ENCODE measurements at places on chromosomes 7 and 10.

DNA sequence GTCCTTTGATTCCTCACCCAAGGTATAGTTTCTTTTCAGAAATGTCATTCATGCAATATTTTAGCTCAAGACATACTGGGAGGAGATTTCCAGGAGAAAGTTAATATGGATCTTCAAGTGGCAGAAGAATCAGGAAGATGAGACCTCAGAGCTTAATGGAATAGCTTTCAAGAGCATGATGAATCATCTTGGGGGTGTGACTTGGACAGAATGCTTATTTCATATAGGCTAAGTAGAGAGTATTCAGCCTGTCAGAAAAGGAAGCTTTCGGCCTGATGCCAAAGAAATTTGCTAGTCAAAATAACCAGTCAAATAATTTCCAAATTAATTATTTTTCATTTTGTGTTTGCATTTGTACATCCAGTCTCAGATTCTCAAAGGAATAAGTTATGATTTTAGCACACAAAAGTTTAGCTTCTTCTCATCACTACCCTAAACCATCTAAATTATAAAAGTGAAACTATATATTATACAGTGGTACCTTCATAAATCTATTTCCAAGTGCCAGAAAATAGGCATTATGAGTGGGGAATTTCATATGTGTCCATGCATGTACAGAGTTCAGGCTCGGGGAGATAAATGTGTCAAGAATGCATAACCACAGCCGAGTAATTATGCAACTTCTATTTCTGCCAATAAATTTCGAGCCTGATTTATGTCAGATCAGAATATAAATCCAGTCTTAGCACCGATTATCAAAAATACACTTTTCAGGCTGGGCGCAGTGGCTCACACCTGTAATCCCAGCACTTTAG, 27.3 kb upstream of the CALD1 start:
- no peak for DNase-seq

DNA sequence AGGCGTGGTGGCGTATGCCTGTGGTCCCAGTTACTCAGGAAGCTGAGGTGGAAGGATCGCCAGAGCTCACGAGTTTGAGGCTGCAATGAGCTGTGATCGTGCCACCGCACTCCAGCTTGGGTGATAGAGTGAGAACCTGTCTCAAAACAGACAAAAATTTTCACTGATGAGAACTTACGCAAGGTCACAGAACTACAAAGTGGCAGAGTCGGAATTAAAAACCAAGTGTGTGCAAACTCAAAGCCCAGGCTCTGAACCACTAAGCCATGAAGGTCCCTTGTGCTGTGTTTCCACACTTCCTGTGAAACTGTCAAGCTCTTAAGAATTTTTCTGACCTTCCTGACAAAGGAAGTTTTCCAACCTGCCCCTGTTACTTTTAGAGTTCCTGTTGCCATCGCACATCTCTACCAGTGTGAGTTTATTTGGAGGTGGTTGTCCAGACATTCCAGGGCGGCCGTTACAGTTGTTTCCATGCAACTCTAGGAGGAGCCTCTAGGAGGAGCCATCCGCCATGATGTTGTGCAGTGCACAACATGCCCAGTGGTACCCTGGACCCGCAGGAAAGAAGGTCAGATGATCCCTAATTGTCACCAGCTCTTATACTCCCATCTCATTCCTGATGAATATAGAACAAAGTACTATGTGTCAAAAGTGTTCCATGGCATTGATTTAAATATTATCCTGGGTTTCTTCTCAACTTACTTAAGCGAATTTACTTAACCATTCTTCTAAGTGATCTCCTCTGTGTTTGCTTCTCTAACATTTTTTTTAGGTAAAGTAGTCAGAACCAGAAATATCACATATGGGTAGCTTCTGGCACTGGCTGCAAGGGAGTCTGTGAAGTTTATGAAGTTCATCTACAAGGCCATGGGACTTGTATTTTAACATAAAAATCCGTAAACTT, 49.0 kb upstream of the LYZL1 start:
- DNase-seq = peak; percentile 38

GRCh38 chr7:39978230-39978934, 28.3 kb downstream of the CDK13 start:
- no peak for DNase-seq

GRCh38 chr10:110840225-110840922, 31.4 kb upstream of the PDCD4 start:
- DNase-seq = no peak

DNA sequence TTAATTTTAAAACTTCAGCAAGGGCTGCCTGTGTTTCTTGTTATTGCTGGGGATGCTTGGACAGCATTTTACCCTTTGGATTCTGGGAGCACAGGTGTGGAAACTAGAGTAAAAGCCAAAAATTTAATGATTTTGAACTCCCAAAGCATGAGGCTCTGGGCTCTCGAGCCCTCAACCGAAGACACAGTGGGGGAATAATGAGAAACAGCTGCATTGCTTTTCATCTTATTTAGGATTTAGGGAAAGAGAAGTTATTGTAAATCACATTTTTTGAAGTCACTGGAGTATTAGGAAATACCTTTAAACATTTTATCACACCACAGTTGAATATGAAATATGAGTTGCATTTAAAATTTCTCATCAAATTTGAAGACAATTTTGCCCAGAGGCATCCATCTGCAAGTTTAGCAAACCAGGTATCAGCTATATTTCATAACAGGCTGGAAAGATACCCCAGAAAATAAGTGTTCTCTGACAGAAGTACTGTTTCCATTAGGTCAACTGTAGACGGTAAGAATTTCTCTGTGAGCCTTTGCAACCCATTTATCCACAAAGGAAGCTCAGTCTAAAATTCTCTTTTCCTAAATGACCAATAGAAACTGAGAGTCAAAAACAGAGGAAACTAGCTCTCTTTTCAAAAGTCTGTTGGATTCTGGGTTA, 290.6 kb upstream of the PHYHIPL start:
- no peak for DNase-seq

DNA sequence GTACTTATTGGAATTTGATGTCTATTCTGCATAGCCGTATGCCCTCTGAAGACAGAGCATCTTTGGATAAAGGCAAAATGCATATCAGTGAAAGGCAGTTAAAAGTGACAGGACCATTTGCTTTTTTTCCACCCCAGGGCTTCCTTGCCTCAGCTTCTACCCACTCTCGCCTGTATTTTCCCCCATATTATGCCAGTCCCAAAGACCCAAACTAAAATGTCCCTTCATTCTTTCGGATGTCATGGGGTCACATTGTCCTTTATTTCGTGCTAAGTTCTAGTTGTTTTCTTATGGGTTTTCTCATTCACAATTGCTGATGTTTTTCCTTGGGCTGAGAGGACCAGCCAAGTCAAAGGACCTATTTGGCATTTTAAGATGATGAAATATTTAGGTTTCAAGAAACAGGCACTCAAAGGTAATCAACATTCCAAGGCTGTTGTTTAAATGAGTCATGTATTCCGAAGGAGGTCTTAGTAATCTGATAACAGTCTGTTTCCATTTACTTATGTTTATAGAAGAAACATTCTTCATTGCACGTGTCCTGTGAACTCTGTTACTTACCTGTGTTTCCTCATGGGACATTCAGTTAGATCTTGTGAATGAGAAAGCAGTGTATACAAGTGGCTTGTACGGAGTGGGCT, 74.1 kb downstream of the DNAH11 start:
- no peak for DNase-seq

GRCh38 chr7:123131556-123131955, 68.2 kb downstream of the SLC13A1 start:
- no peak for DNase-seq

GRCh38 chr7:80821771-80822319, 97.0 kb downstream of the SEMA3C start:
- no peak for DNase-seq

GRCh38 chr7:12884856-12885440, 197.5 kb downstream of the ARL4A start:
- no peak for DNase-seq

DNA sequence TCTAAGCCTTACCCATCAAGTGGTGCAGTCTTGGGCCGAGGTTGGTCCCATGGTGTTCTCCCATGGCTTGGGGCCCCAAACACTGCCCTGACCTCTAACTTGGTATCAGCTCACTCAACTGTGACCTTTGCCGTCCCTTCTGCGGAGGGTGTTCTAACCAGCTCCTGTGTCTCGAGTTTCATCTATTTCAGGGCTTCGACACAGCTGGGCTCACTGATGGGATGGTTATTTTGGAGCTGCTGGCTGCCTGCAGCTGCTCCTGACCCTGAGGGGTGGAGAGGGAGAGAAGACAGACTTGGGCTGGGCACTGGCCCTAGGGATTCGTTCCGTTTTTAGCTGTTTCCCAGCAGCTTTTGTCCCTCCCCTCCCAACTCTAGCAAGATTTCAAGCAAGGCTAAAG, 86.9 kb downstream of the NEURL1 start:
- no peak for DNase-seq

DNA sequence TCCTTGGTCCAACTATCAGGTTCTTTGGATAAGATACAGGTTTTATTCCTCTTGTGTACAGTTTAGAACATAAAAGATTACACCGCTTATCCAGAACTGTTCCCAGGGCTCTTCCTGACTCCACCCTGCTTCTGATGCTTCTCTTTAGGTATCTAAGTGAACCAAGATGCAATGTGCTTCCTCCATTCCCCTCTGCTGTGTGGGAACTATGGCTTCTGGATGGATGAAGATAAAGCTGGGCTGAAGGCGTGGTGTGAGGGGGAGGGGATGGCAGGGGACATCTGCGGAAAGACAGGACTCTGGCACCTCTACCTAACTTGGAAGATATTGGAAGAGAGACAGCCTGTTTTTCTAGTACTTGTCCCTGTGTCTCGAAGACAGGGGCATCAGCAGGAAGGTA, 209.9 kb upstream of the TBX20 start:
- DNase-seq = no peak

- DNase-seq = no peak
These were observed 178.9 kb upstream of the TMEM106B start for GRCh38 chr7:12032146-12032545.

GRCh38 chr10:81280497-81281479, 594.2 kb upstream of the NRG3 start:
- no peak for DNase-seq

DNA sequence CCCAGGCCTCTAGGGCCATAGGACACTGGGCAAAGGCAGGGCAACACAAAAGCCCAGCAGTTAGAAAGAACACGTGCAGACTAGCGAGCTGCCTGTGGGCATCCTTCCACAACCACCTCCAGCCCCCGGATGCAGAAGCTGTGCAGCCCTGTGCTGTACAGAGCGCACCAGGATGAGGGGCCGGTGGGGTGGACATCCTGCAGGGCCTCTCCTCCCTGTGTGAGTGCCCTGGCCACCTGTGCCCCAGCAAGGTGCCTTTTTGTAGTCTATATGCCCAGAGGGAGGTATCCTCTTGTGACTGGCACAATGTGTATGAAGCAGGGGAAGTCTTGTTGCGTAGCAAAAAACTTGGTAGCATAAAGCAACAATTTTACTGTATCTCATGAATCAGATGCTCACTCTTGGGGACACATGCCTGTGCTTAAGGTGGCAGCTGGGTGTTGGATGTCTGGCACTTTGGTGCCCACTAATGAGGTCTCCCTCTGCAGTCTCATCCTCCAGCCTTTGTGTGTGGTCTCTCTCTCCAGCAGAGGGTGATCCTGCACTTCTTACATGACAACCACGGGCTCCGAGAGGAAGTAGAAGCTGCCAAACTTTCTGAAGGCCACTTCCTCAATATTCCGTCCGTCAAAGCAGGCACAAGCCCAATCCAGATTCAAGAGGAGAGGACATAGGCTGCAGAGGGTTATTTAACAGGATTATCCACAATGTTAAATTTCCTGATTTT, 8.7 kb downstream of the NCAPG2 start:
- no peak for DNase-seq

DNA sequence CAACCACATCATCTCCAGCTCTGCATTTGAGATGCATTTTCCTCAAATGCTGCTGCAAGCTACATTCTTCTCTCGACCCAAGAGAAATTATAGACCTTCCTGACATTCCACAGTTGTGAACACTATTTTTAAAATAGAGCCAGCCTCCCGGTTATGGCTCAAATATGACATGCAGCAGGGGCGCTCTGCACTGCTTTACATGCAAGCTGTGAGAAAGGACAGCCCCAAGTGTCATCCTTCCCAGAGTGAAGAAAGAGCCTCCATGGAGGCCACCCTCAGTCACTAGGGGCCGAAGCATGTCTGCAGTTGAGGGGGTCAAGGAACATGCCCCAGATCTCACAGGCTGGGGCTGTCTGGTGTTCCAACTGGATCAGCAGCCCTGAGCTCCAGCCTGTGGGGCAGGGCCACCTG, 63.9 kb upstream of the CHST15 start:
- no peak for DNase-seq

DNA sequence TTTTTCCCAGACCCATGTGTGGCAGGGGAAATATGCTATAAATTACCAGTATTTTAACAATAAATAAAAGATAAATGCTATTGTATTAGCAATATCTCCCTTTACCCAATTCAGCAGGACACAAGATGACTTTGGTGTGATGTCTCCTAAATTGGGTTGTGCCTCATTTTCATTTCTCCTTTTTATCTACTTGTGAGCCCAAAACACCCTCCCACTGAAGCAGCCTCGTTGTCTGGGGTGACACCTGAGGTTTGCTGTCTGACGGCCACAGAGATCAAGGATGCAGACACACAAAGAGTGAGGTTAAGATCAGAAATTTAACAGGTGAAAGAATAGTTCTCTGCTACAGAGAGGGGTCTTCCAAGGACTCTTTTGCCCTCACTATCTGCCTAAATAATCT, 27.1 kb upstream of the CC2D2B start:
- no peak for DNase-seq

- DNase-seq = no peak
These were observed 41.3 kb downstream of the TBATA start for GRCh38 chr10:70743879-70744278.

GRCh38 chr10:86837663-86838062, 81.2 kb downstream of the BMPR1A start:
- no peak for DNase-seq

DNA sequence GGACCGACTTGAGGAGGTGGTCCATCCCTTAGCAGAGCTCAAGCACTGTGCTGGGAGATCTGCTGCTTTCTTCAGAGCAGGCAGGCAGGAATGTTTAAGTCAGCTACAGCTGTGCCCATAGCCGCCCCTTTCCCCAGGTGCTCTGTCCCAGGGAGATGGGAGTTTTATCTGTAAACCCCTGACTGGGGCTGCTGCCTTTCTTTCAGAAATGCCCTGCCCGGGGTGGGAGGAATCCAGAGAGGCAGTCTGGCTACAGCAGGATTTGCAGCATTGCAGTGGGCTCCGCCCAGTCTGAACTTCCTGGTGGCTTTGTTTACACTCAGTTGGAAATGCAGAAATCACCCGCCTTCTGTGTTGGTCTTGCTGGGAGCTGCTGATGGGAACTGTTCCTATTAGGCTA, 51.2 kb upstream of the SEMA3A start:
- no peak for DNase-seq

- DNase-seq = no peak
These were observed 119.9 kb upstream of the BTBD16 start for GRCh38 chr10:122151121-122151694.

DNA sequence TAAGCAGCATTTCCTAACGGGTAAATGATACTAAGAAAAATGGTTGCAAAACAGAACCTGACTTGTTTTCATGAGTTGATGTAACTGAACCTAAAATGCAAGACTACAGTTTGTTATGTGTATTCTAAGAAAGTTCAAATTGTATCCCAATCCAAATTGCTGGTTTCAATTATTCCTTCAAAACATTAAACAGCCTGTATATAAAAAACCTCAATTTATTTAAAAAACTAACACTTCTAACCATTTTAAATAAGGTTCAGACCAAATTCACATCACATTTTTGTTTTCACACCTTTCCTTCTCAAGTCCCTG, 80.9 kb downstream of the LRRC17 start:
- no peak for DNase-seq

GRCh38 chr7:36244429-36244828, 91.4 kb downstream of the EEPD1 start:
- no peak for DNase-seq

GRCh38 chr7:109873296-109873695, 1217.6 kb upstream of the LRRN3 start:
- no peak for DNase-seq

GRCh38 chr7:132871419-132871818, 210.5 kb downstream of the CHCHD3 start:
- no peak for DNase-seq
